ENCODE measurements at places on chromosomes 16 and 17.
A peak's percentile ranks its signal among the peaks of the same experiment; 100 is the strongest.

GRCh38 chr17:82011617-82012187 lies 11.0 kb downstream of the CENPX start:
- H3K36me3 ChIP-seq = peaks cover 7% of the 10 kb centered on the region
- H3K27ac ChIP-seq = no peak overlapping the region
- H3K4me3 ChIP-seq = no peak overlapping the region
- DNase-seq = no peak
- peaks cover 2% of the 10 kb centered on the region for H3K4me1 ChIP-seq

DNA sequence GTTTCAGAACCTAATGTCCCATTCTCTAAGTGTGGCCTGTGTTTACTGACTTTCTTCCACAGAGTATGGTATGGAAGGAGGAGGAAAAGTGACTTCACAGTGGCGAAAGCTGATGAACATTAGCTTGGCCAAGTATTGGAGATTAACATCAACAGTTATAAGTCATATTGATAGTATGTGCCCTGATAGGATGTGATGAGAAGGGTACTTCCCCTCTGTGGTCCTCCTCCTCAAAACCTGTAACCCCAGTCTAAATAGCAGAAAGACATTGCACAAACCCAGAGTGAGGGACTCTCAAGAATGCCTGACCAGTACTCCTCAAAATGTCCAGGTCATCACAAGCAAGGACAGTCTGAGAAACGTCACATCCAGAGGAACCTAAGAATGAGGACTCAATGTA lies 73.1 kb downstream of the CLEC16A start:
- H3K27ac ChIP-seq = no peak overlapping the region
- DNase-seq = no peak
- no peaks in the 10 kb centered on the region for H3K27me3 ChIP-seq

- no peak overlapping the region for H3K4me3 ChIP-seq
- no peaks in the 10 kb centered on the region for H3K4me1 ChIP-seq
- H3K36me3 ChIP-seq = peaks cover 6% of the 10 kb centered on the region
- no peaks in the 10 kb centered on the region for H3K27me3 ChIP-seq
- H3K27ac ChIP-seq = no peak overlapping the region
- no peak for DNase-seq
Measured at GRCh38 chr17:3573246-3574100, 15.9 kb upstream of the TRPV3 start.

DNA sequence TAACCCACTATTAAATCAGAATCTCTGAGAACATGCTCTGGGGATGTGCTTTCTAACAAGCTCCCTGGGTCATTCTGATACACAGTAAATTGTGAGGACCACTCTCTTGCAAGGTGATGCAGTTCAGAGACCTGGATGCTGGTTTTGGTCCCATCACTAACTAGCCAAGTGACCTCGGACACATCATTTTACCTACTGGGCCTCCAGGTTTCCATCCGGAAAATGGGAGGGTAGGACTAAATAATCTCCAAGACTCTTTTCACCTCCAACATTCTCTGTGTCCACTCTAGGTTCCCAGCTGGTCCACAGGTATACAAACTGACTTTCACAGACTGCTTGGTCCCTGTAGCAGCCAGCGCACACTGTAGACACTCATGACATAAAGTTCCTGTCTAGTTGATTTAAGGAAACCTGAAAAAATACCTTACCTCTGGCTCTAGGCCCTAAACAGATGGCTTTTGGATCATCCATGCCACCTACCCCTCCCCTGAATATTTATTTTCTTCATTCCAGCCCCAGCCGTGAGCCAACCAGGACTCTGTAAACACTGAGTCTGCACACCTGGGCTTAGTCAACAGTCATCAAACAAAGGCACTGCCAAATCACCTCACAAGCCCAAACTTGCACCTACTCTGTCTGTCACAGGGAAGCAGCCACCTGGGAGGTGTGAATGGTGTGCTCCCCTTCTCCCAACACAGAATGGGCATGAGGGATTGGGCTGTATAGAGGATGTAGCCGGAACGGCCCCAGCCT lies 51.3 kb upstream of the MRPS23 start:
- H3K27me3 ChIP-seq = peaks cover 1% of the 10 kb centered on the region
- H3K4me1 ChIP-seq = peaks cover 43% of the 10 kb centered on the region
- H3K36me3 ChIP-seq = no peaks in the 10 kb centered on the region
- no peak for DNase-seq
- H3K4me3 ChIP-seq = no peak overlapping the region

DNA sequence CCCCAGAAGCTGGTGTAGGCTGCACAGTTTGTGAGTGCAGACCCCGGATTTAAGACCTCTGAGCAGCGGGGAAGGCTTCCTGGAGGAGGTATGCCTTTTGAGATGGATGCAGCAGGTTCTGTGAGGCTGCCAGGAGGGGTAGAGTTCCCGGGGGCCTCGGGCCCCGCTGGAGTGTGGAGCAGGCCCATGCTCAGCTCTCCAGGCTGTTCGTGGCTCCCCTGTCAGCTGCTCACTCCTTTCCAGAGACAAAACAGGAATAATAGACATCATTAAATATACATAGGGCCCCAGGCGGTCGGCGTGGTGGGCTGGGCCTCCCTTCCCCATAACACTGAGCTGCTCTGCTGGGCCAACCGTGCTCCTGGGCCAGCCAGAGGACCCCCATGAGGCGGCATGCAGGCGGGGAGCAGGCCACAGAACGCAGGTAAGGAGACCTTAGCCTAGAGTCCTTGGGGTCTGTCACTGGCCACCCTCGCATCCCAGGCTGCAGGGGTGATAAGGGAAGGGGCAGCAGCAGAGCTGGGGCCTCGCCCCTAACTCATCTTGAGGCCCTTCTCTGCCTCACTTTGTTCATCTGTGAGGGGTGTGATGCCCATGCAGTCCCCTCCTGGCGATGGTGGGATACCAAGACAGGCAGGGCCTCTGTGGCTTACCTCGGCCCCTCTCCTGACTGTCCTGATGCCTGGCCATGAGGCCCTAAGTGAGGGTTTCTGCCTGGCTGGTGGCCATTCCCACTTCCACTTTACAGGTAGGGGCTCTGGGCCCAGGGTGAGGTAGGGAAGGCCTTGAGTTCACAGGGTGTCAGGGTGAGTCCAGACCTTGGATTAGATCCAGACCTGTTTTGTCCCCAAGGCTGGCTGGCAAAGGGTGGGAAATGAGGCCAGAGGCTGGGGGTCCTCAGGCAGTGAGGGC lies at the start of gene MYO15A:
MYO15A (plus strand) TSS at position 356 of the 912 bp plus-strand sequence. CDS start 10,045 bp downstream, outside the sequence.
- no peak within 1 kb of the TSS for H3K27ac ChIP-seq
- no peak for DNase-seq
- no peak within 1 kb of the TSS for H3K4me3 ChIP-seq
- H3K27me3 ChIP-seq = peaks cover under 1% of the 10 kb centered on the region
- H3K36me3 ChIP-seq = peaks cover 5% of the 10 kb centered on the region

DNA sequence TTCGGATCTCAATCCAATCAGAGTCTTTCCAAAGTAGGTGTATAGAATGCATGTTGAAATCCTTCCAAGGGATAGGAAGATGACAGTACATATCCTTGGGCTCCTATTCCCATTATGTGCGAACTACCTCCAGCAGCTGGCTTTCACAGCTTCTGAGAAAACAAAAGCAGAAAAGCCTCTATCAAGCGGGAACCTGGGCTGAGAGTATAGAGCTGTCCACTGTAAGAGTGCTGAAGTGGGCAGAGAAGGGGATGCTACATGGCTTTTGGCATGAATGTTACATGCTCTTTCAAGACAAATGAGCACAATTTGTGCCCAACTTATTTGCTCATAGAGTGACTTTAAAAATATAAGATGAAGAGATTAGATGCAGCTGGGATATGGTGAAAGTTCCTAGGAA lies 993.5 kb downstream of the CDH8 start:
- no peaks in the 10 kb centered on the region for H3K27me3 ChIP-seq
- no peak overlapping the region for H3K4me3 ChIP-seq
- H3K4me1 ChIP-seq = no peaks in the 10 kb centered on the region
- no peak for DNase-seq
- no peak overlapping the region for H3K27ac ChIP-seq

DNA sequence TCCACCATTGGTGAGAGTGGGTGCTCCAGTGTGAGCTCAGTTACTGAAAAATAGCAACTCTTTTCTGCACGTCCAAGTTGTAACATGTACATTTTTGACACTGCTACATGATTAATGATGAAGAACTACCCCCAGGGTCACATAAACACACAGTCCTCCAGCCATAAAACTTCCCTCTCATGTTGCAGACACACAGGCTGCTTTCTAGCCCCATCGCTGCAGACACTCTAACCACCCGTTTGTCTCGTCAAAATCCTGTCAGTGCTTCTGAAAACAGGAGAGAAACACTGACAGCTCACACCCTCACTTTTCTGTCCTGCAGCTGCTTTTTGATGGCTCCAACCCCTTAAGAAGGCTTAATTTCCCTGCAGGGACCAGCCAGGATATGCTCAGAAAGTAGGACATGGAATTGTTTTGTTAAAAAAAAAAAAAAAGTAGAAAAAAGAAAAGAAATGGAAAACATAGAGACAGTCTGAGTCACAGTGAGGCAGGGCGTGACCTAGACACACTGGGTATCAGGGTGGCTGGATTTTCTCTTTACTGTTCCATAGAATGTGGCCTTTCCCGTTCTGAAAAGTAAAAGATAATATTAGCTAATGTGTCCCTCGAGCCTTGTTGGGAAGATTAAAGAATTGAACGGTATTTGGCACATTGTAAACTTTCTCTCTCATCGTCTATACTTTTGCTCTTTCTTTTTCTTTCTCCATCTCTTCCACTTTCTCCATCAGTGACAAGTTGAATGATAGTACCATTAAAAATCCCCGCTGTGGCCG lies 20.7 kb upstream of the CCL5 start:
- peaks cover 7% of the 10 kb centered on the region for H3K27me3 ChIP-seq
- H3K4me1 ChIP-seq = no peaks in the 10 kb centered on the region
- no peak overlapping the region for H3K4me3 ChIP-seq
- no peak overlapping the region for H3K27ac ChIP-seq
- DNase-seq = no peak
- H3K36me3 ChIP-seq = no peaks in the 10 kb centered on the region

DNA sequence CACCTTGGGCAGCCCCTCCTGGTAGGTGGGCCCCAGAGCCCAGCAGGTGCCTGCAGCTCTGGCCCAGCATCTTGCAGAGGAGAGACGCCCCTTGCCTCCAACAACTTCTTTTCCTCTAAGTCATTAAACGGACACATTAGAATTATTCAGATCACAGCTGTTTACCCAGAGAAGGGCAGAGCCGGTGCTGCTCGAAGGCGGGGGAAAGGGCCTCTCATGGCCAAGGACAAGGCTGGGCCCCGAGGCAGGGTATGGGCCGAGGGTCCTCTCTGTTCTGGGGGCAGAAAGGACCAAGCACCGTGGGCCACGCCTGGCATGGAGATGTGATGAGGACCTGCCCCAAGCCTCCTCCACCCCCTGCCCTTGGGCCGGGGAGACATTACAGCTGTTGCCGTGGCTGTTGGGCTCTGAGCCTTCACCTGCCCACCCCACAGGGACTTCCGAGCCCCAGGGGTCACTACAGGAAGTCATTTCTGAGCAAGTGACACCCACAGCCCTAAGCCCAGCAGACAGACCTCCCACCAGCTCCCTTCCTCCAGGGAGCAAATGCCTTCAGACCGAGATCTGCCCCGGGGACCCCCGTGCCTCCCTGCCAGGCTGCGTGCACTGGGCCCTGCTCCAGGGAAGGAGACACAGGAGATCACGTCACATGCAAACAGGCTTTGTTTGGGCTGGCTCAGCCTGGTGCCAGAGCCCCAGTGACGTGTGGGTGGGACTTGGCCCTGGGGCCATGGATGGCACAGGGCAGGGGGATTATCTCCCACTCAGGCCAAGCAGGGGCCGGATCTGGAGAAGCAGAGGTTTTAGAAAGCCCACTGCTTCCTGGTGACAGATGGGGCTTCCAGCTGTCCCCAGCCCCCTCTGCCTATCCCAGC lies 699 bp upstream of the PVALEF start:
- no peak overlapping the region for H3K4me3 ChIP-seq
- peaks cover 11% of the 10 kb centered on the region for H3K27me3 ChIP-seq
- H3K4me1 ChIP-seq = no peaks in the 10 kb centered on the region
- H3K36me3 ChIP-seq = no peaks in the 10 kb centered on the region
- DNase-seq = no peak
- H3K27ac ChIP-seq = no peak overlapping the region

GRCh38 chr16:54928016-54928356 lies 2.7 kb upstream of the IRX5 start:
- H3K36me3 ChIP-seq = peaks cover 5% of the 10 kb centered on the region
- H3K4me3 ChIP-seq = peak overlapping the region; percentile 82
- peaks cover 28% of the 10 kb centered on the region for H3K27me3 ChIP-seq
- peak overlapping the region; percentile 55 for H3K27ac ChIP-seq
- no peak for DNase-seq

GRCh38 chr16:70380919-70381603 lies 34.4 kb downstream of the DDX19A start:
- H3K36me3 ChIP-seq = peaks cover 5% of the 10 kb centered on the region
- H3K4me1 ChIP-seq = peaks cover 7% of the 10 kb centered on the region
- peak overlapping the region; percentile 96 for H3K4me3 ChIP-seq

- H3K4me3 ChIP-seq = no peak overlapping the region
- no peaks in the 10 kb centered on the region for H3K4me1 ChIP-seq
- no peak for DNase-seq
- H3K27me3 ChIP-seq = peaks cover 7% of the 10 kb centered on the region
- H3K36me3 ChIP-seq = no peaks in the 10 kb centered on the region
Measured at GRCh38 chr17:50672831-50673551, 34.7 kb downstream of the ANKRD40 start.

- H3K4me3 ChIP-seq = no peak overlapping the region
- H3K36me3 ChIP-seq = no peaks in the 10 kb centered on the region
- no peaks in the 10 kb centered on the region for H3K4me1 ChIP-seq
Measured at GRCh38 chr16:1146409-1146808, 6.5 kb upstream of the CACNA1H start.

DNA sequence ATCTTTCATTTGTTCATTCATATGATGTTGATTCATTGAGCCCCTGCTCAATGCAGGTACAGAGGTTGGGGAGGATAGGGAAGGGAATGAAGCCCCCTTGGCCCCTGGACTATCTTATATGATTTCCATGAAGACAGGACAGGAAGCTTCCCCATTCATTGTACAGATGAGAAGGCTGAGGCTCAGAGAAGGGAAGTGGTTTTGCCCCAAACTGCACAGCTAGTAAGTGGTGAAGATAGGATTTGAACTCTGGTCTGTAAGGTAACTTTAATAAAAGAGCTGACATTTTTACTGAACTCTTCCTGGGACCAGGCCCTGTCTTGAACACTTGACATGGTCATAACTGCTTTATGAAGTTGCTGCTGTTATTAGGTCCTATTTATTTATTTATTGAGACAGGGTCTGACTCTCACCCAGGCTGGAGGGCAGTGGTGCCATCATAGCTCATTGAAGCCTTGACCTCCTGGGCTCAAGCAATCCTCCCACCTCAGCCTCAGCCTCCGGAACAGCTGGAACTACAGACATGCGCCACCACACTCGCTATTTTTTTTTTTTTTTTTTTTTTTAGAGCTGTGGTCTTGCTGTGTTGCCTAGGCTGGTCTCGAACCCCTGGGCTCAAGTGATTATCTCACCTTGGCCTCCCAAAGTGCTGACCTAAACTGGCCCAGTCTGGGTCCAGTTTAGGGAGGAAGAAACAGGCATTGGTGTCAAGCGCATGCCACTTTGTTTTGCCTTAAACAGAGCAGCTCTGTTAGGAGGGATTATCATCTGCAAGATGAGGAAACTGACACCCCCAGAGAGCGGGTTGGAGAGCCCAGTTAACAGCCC lies 5.0 kb downstream of the CTF1 start:
- no peak overlapping the region for H3K27ac ChIP-seq
- DNase-seq = no peak
- H3K4me1 ChIP-seq = peaks cover 28% of the 10 kb centered on the region
- no peaks in the 10 kb centered on the region for H3K27me3 ChIP-seq

GRCh38 chr16:9929836-9930235 lies 252.4 kb downstream of the GRIN2A start:
- no peak for DNase-seq
- H3K4me3 ChIP-seq = no peak overlapping the region
- peaks cover 13% of the 10 kb centered on the region for H3K27me3 ChIP-seq
- H3K36me3 ChIP-seq = no peaks in the 10 kb centered on the region
- H3K27ac ChIP-seq = no peak overlapping the region

- H3K4me3 ChIP-seq = no peak overlapping the region
- no peaks in the 10 kb centered on the region for H3K36me3 ChIP-seq
- DNase-seq = no peak
- no peaks in the 10 kb centered on the region for H3K4me1 ChIP-seq
- peaks cover 37% of the 10 kb centered on the region for H3K27me3 ChIP-seq
Measured at GRCh38 chr17:49894761-49895160, 46.9 kb upstream of the TAC4 start.
